ENCODE measurements at places on chromosomes 12 and 14. TPM values are rescaled to one million over a fixed set of nuclear protein-coding genes. Genes with fewer than 3 reads are reported as not detected.
A peak's percentile ranks its signal among the peaks of the same experiment; 100 is the strongest.

CALCOCO1 gene
- total RNA-seq, result 53.7 TPM

KRT3 gene
- not detected for total RNA-seq

- H3K4me3 ChIP-seq, result no peak overlapping the region
- no peaks in the 10 kb centered on the region for H3K36me3 ChIP-seq
- no peaks in the 10 kb centered on the region for H3K27me3 ChIP-seq
- no peaks in the 10 kb centered on the region for H3K4me1 ChIP-seq
Observed at GRCh38 chr12:42180990-42181596, 36.4 kb upstream of the GXYLT1 start.

DNA sequence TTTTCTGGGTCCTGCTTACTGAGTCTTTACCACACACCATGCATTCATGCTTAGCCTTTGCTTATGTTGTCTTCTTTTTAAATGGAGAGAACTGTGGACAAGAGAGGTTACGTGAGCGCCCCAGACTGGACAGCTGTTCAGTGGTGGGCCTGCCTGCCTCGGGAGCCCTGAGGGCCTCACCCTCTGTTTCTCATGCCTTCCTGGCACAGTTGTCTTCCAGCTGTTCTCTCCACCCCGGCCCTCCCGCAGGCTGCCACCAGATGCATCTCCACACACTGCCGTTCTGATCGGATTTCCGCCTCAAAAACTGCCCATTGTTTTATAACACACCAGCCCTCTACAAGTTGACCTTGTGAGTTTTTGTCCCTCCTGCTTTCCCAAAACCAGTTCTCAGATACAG, 100.8 kb downstream of the SAMD4A start:
- no peak for DNase-seq
- H3K4me1 ChIP-seq, result no peaks in the 10 kb centered on the region
- no peak overlapping the region for H3K4me3 ChIP-seq
- no peak overlapping the region for H3K27ac ChIP-seq
- no peaks in the 10 kb centered on the region for H3K27me3 ChIP-seq

GRCh38 chr12:22409377-22410164, 75.1 kb upstream of the ST8SIA1 start:
- H3K36me3 ChIP-seq, result no peaks in the 10 kb centered on the region
- H3K4me3 ChIP-seq, result no peak overlapping the region
- no peak overlapping the region for H3K27ac ChIP-seq
- no peak for DNase-seq

DNA sequence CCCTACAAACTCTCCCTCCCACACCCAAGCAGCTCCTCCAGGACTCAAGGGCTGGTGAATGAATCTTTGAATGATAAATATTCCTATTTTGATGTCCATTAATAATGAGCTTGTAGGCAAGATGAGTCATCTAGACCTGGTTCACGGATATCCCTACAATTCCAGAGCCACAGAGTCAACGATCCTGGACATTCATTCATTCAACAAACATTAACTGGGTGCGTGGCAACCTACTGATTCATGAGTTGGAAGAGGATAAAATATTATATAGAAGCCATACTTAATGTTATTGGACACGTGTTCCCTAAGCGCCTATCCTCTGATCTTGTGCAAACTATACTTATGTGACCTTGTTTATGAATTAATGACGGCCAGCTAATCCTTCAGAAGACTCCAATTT, 420 bp upstream of the OTUB2 start:
- H3K27ac ChIP-seq, result no peak overlapping the region
- H3K4me1 ChIP-seq, result peaks cover 13% of the 10 kb centered on the region
- H3K27me3 ChIP-seq, result no peaks in the 10 kb centered on the region

GRCh38 chr12:8519171-8519570, 5.9 kb downstream of the CLEC4D start:
- H3K27ac ChIP-seq, result no peak overlapping the region
- H3K36me3 ChIP-seq, result no peaks in the 10 kb centered on the region
- no peak for DNase-seq
- no peaks in the 10 kb centered on the region for H3K4me1 ChIP-seq
- H3K4me3 ChIP-seq, result no peak overlapping the region

NFATC4 gene
- 1.0 TPM for total RNA-seq

DNA sequence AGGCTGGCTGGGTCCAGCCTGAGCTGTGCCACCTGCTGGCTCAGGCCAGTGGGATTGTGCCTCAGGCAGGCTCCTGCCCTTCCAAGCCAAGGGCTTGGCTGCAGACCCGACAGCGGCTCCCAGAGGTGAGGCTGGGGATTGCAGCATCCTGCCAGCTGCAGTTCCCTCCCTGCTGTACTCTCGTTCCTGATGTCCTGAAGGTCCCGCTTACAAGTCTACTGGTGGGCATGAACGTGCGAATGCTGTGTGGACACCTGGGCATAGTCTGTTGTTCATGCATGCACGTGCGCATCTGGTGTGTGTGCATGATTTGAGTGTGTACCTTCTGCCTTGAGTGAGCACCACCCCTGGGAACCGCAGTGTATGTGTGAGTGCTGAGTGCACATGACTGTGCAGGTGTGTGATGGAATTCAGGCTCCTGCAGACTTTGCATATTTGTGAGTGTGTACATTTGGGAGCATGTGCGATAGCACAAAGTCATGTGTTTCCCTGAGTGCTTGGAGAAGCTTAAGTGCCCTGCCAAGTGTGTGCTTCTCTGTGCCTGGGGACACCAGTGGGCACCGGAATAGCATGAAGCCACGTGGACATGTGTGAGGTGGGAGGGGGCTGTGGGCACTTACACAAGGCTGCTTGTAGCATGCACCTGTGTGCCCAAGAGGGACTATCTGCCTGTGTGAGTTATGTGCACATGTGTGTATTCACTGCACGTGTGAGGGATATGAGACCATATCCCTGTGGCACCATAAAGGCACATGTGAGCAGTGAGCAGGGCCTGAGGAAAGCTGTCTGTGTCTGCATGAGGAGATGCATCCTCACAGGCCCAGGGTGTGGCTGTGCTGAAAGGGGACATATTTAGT, 19.3 kb upstream of the KRT7 start:
- H3K4me1 ChIP-seq, result no peaks in the 10 kb centered on the region
- H3K4me3 ChIP-seq, result no peak overlapping the region
- H3K36me3 ChIP-seq, result no peaks in the 10 kb centered on the region
- peak; percentile 85 for DNase-seq
- no peak overlapping the region for H3K27ac ChIP-seq

- no peaks in the 10 kb centered on the region for H3K36me3 ChIP-seq
- no peak overlapping the region for H3K27ac ChIP-seq
- no peaks in the 10 kb centered on the region for H3K4me1 ChIP-seq
- no peak for DNase-seq
- H3K4me3 ChIP-seq, result no peak overlapping the region
Observed at GRCh38 chr14:97381309-97381708, 584.1 kb downstream of the VRK1 start.

- DNase-seq, result no peak
- no peaks in the 10 kb centered on the region for H3K4me1 ChIP-seq
- no peak overlapping the region for H3K4me3 ChIP-seq
- no peak overlapping the region for H3K27ac ChIP-seq
Observed at GRCh38 chr12:4866299-4866698, 43.4 kb upstream of the KCNA1 start.

ADCY4 gene
- 7.2 TPM for total RNA-seq

- no peak overlapping the region for H3K4me3 ChIP-seq
- H3K4me1 ChIP-seq, result no peaks in the 10 kb centered on the region
- no peaks in the 10 kb centered on the region for H3K27me3 ChIP-seq
- peak overlapping the region; percentile 90 for H3K27ac ChIP-seq
- H3K36me3 ChIP-seq, result no peaks in the 10 kb centered on the region
Observed at GRCh38 chr12:80702889-80703805, 4.3 kb upstream of the MYF6 start.

IL26 gene
- total RNA-seq, result not detected

DNA sequence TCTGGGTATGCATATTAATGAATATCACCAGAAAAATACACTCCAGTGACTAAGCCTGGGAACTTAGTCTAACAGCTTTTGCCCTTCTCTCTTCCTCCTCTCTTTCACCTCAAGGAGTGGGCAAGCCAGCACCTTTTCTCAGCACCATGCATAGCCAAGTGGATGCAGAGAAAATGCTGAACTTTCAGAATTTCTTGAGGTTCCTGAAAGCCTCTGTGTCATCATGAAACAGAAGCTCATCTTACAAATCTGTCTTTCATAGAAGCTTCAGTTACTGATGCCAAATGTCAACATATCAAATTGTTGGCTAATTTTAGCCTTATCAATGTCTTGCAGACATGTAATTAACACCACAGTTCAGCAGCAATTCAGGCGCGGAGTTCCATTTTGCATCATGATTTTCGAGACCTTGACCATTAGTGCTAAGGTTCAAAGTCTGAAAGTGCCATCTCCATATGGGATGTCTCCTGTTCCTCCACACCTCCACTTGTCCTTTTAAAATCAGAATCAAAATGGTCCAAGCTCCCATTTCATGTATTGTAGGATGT, 51.1 kb upstream of the RPH3A start:
- H3K36me3 ChIP-seq, result no peaks in the 10 kb centered on the region
- H3K27ac ChIP-seq, result no peak overlapping the region
- no peaks in the 10 kb centered on the region for H3K27me3 ChIP-seq

KRT79 gene
- total RNA-seq, result not detected

GRCh38 chr14:54314365-54315104, 82.3 kb upstream of the CDKN3 start:
- H3K36me3 ChIP-seq, result no peaks in the 10 kb centered on the region
- no peak for DNase-seq
- H3K4me1 ChIP-seq, result no peaks in the 10 kb centered on the region
- H3K27me3 ChIP-seq, result no peaks in the 10 kb centered on the region
- H3K27ac ChIP-seq, result no peak overlapping the region
- H3K4me3 ChIP-seq, result no peak overlapping the region

GRCh38 chr12:95336387-95337067, 118.9 kb downstream of the VEZT start:
- no peak overlapping the region for H3K4me3 ChIP-seq
- H3K4me1 ChIP-seq, result no peaks in the 10 kb centered on the region

BDKRB2 gene
- 0.25 TPM for total RNA-seq

VRTN gene
- total RNA-seq, result not detected

DNA sequence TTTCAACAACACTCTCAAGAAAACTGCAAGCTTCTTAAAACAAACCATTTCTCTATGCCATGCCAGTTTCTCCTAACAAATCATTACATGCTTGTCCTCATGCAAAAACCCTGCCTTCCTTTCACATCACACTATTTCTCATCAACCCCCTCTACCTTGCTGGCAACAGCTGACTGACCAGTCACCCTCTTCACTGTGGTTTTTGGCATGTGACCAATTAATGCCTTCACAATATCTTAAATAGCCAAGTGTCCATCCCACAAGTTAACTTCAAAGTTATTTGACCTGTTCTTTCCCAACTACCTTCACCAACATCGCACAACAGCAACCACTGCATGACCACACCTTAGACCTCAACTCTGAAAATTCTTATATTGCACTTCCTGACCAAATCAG, 159.6 kb downstream of the CEP128 start:
- H3K4me3 ChIP-seq, result no peak overlapping the region
- no peaks in the 10 kb centered on the region for H3K27me3 ChIP-seq
- no peaks in the 10 kb centered on the region for H3K36me3 ChIP-seq
- DNase-seq, result no peak
- no peaks in the 10 kb centered on the region for H3K4me1 ChIP-seq

KRT74 gene
- not detected for total RNA-seq

TAS2R20 gene
- 1.9 TPM for total RNA-seq

DNA sequence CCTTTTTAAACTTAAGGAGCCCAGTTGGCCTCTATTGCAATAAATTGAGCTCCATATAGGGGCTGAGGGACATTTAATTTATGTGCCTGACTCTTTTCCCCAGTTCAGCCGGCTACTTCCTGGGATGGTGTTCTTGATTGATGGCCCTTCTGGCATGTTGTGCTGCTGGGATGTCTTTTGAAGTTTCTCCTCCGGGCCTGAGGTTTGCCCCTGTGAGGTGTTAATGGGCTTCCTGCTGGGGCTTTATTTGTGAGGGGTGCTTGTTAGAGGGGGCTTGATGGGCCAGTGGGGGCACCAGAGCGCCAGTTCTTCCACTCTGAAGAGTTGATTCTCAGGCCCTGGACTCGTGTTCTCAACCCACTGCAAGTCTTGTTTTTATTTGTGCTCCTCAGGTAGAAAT, 69.6 kb downstream of the CHST11 start:
- no peaks in the 10 kb centered on the region for H3K36me3 ChIP-seq
- no peak overlapping the region for H3K27ac ChIP-seq
- H3K27me3 ChIP-seq, result no peaks in the 10 kb centered on the region
- no peak overlapping the region for H3K4me3 ChIP-seq

- DNase-seq, result no peak
- H3K27me3 ChIP-seq, result no peaks in the 10 kb centered on the region
- no peaks in the 10 kb centered on the region for H3K4me1 ChIP-seq
- no peaks in the 10 kb centered on the region for H3K36me3 ChIP-seq
- H3K27ac ChIP-seq, result no peak overlapping the region
Observed at GRCh38 chr12:6213969-6214368, 13.8 kb downstream of the CD9 start.

- DNase-seq, result no peak
- no peaks in the 10 kb centered on the region for H3K27me3 ChIP-seq
- no peak overlapping the region for H3K27ac ChIP-seq
- no peaks in the 10 kb centered on the region for H3K36me3 ChIP-seq
Observed at GRCh38 chr12:13061377-13061776, 17.2 kb downstream of the FAM234B start.

DNA sequence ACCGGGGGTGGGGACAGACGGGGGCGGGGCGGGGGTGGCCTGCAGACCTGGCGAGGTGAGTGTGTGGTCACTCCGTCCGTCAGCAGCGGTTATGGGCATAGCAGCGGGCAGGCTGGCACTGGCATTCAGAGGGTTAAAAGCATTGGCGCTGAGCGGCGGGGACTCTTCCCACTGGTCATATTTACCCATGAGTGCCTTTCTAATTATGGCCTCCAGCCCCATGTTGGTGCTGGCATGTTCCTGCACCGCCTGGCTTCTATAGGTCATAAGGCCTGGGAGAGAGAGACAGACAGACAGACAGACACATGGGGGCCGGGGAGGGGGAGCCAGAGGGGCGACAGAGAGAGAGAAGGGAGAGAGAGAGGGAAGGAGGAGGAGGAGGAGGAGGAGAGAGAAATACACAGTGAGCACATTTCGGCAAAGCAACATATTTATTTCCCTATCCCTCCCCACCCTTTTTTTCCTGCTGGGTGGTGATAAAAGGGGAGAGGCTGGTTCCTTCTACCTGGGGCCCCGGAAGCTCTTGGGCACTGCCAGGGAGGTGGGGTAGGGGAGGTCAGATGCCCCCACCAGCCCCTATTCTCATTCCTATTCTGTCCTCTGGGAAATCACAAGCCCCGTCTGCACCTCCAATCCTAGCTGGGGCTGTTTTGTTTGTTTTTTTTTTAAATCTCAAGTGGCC, 32.6 kb downstream of the RFLNA start:
- no peak overlapping the region for H3K27ac ChIP-seq
- no peaks in the 10 kb centered on the region for H3K27me3 ChIP-seq
- H3K36me3 ChIP-seq, result peaks cover 17% of the 10 kb centered on the region
- H3K4me1 ChIP-seq, result no peaks in the 10 kb centered on the region
- DNase-seq, result no peak
- no peak overlapping the region for H3K4me3 ChIP-seq

EPYC gene
- not detected for total RNA-seq

PKP2 gene
- 20.2 TPM for total RNA-seq

- H3K4me3 ChIP-seq, result no peak overlapping the region
- H3K27me3 ChIP-seq, result no peaks in the 10 kb centered on the region
- H3K36me3 ChIP-seq, result no peaks in the 10 kb centered on the region
- H3K4me1 ChIP-seq, result no peaks in the 10 kb centered on the region
- H3K27ac ChIP-seq, result no peak overlapping the region
Observed at GRCh38 chr14:76647697-76648298, 113.5 kb upstream of the VASH1 start.

GRCh38 chr12:14833336-14833735, 10.0 kb downstream of the ART4 start:
- H3K27ac ChIP-seq, result peak overlapping the region; percentile 33
- no peaks in the 10 kb centered on the region for H3K36me3 ChIP-seq
- no peak for DNase-seq

- no peak overlapping the region for H3K27ac ChIP-seq
- DNase-seq, result no peak
- H3K36me3 ChIP-seq, result no peaks in the 10 kb centered on the region
Observed at GRCh38 chr12:20342111-20342510, 26.2 kb upstream of the PDE3A start.

EIF2B2 gene
- total RNA-seq, result 19.8 TPM
